ENCODE measurements at places on chromosomes 7 and 10.

DNA sequence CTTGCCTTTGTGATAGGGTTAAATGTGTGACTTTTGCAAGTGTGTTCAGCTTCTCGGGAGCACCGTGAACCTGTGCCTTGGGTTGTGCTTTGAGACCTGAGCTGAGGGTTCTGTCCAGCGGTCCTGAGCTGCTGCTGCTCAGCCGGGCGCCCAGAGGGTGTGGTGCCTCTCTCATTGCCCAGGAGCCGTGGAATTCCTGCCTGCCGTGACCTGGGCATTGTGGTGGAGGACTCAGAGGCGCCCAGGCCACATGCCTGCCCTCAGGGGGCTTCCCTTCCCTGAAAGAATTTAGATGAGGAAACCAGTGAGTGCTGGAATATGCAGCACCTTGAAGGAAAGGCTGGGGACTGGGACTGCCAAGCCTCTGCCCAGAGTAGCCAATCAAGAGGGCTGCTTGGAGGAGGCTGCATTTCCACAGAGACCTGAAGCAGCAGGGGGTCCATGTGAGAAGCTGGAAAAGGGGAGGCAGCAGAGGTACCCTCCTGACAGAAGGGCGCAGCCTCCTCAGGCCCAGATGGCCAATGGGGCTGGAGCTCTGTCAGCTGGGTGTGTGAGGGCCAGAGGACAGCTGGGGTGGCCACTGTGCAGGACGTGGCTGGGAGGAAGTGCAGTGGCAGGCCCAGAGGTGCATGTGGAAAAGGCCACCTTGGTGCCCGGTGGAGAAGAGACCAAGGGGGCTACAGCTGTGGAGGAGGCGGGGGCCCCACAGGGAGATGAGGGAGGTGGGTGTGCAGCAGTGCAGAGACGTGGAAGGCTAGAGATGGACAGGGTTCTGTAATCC lies 107.3 kb downstream of the NKX6-2 start:
- DNase-seq: no peak

- no peak for DNase-seq
Measured at GRCh38 chr10:7334642-7334964, 76.2 kb downstream of the SFMBT2 start.

GRCh38 chr7:77466450-77466849 lies 50.3 kb upstream of the GSAP start:
- no peak for DNase-seq

DNA sequence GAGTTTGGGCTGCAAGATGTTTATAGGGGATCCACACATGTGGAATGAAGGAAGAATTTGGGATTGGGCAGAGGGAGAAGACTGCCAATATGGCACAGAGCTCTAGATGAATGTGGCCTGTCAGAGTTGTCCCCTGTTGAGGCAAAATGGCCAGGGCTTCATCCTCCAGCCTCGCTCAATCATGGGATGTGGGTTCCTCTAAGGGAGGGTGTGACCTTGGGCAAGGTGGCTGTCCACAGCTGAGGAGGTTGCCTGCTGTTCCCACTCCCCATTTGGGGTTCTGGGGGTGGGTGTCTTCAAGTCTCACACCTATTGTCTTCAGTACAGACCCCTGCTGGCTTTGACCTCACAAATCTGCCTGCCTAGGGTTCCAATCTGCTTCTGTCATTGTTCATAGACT lies 121.6 kb upstream of the FAM204A start:
- no peak for DNase-seq

DNA sequence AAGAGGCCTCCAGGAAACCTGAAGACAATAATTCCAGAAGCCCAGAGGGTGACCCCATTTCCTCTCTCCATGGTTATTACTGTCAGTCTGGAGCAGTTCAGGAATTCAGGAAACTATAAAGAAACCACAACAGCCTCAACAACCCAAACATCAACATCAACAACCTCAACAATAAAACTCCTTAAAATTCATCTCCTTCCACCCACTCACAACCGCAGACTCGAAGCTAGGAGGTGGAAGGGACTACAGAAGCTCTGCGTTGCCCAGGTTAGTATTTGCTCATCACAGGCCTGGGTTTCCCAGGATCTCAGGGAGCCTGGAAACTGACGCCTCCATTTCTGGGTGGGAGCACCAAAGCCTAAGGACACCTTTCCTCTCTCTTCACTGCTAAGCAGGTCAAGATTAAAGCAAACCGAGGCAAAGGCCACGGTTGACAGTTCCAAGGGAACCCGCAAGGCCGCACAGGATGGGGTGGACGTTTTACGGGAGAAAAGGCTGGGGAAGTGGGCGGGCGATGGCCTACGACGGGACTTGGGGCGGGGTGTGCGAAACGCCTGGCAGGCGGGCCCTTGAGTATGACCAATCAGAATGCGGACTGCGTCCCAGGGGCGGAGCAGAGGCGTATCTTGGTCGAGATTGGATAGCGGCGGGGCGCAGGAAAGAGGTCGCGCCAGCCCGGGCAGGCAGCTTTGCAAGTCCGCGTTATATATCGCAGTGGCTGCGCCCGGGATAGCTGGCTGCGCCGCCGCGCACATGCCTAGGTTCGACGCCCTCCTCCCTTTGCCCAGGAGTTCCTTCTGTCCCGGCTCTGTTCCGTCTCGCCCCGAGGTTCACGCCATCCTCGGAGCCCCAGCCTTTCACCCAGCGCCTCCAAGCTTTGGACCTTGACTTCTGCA lies at the start of gene ELOVL3:
TSS of gene ELOVL3 (plus strand) at position 654 of the 896 bp plus-strand sequence. CDS start 250 bp downstream, outside the sequence.
- DNase-seq: no peak

DNA sequence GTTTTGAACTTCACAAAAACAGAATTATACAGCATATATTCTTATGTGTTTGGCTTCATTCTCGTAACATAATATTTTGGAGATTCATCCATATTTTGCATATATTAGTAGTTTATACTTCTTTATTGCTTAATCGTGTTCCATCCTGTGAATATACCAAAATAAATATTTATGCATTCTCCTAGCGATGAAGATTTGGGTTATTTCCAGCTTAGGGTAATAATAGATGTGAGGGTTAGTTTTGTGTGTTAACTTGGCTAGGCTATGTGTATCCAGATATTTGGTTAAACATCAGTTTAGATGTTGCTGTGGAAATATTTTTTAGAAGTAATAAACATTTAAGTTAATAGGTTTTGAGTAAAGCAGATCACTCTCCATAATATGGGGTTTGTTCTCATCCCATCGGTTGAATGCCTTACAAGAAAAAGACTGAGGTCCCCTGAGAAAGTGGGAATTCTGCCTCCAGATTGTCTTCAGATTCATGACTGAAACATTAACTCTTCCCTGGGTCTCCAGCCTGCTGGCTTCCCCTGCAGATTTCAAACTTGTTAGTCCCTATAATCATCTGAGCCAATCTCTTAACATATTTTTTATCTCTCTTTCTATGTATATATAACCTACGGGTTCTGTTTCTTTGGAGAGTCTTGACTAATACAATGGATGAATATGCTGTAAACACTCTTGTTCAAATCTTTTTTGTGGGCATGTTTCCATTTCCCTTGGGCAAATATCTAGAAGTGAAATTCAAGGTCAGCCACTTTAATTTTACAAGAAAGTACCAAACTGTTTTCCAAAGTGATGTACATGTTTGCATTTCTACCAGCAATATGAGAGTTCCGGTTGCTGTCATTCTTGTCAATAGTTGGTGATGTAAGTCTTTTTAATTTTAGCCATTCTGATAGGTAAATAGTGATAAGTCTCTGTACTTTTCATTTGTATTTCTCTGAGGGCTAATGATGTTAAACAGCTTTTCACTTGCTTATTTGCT lies 48.7 kb downstream of the PDK4 start:
- DNase-seq: no peak

DNA sequence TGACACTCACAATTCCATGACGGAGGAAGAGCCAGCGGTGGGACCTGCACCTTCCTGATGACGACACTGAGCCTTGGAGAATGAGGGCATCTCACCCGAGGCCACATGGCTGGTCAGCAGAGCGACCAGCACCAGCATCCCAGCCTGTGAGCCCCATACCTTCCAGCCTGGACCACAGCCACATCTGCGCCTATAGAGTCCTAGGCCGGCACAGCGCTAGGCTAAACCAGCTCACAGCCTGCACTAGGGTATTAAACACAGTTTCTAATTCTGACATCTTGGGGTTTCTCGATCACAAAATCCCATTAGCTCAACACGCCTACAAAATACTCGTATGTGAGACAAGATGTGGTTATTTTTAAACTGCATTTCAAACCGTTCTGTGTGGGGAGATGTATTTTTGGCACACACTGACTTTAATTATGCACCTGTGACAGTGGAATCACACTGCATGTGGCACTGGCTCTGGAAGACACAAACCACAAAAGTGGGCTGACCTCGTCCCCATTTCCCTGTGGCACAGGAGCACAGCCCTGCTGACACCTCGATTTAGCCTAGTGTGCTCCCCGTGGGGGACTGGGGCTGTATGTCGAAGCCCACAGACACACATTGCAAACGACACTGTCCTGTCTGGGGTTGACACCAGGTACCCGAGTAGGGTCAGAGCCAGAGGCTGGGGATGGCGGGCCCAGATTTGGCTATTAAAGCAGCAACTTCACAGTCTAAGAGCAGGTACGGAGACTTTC lies 32.5 kb downstream of the CPXM2 start:
- no peak for DNase-seq

DNA sequence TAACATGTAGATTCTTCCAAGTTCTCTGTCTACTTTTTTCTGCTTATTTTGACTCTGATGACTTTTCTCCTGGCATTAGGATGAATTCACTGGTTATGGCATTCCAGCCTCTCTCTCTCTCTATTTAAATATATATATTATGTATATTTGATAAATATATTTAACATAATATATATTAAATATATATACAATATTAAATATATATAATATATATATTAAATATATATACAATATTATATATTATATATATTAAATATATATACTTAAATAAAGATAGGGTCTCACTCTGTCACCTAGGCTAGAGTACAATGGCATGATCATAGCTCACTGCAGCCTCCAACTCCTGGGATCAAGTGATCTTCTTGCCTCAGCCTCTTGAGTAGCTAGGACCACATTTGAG lies 60.7 kb downstream of the ZNF783 start:
- DNase-seq: no peak

DNA sequence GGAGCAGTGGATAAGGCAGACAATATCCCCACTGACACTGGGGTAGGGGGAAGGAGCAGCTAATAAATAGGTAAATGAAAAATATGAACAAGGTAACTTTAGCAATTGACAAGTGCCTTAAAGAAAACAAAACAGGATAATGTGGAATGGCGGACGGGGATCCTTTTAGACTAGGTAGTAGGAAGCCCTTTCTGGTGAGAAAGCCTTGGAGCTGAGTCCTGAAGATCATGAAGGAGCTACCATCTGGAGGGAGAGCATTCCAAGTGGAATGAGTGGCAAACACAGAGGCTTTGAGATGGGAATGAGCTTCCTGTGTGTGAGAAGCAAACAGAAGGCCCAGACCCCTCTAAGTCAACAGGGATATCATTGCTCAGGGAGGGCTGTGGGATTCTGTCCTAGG lies 16.0 kb upstream of the ATXN7L1 start:
- no peak for DNase-seq

GRCh38 chr7:1735262-1735661 lies 65.2 kb downstream of the ELFN1 start:
- no peak for DNase-seq
